ENCODE measurements at places on chromosomes 11 and 22.
A peak's percentile ranks its signal among the peaks of the same experiment; 100 is the strongest.

- DNase-seq: no peak
Measured at GRCh38 chr11:129729823-129730222, 85.8 kb upstream of the TMEM45B start.

- no peak for DNase-seq
Measured at GRCh38 chr22:37661160-37661924, 2.8 kb downstream of the PDXP start.

DNA sequence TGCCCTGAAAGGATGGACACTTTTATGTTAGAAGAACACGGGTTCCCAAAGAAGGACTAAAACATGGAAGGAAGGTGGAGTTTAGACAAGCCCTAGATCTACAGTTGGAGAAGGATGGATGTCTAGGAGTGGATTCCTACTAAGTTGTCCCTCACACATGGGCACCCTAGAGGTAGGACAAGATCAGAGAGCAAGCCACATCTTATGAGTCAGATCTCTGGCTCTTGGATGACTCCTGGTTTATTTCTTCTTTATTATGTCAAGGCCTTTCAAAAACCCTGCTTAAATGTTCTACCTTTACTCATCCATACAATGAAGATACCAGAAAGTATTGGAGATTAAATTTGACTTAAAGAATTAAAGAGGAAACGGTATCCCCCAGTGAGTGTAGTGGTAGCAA, 34.4 kb downstream of the PRCP start:
- DNase-seq: no peak

DNA sequence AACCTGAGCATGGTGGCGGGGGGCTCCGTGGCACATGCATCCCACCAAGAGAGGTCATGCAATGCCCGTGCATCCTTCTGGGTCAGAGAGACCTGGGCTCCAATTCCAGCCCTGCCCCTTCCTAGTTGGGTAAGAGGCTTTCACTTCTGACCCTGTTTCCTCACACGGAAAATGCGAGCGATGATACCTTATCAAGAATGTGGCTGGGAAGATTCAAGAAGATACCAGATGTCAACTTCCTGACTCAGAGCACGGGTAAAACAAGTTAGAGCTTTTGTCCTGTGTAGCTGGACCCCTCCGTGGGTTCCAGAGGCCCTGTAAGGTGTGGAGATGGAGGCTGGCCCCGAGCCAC, 8.7 kb upstream of the DGKZ start:
- no peak for DNase-seq

DNA sequence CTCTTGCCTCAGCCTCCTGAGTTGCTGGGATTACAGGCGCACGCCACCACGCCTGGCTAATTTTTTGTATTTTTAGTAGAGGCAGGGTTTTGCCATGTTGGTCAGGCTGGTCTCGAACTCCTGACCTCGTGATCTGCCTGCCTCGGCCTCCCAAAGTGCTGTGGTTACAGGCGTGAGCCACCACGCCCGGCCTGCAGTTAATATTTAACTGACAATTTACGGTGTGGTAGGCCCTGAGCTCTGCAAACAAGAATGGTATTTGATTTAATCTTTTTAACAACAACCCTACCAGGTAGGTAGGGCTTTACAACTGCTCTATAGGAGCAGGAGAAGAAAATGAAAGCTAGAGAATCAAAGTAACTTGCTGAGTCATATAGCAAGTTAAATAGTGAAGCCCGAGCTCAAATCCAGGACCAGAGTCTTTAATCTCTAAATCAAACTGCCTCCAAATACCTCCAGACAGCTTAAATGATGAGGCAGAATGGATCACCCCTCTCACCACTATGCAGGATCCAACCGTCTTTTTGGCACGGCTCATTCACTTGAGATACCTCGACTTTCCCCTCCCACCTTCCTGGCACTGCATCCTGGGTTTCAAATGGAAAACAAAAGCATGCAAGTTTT, 9.4 kb downstream of the UEVLD start:
- no peak for DNase-seq

DNA sequence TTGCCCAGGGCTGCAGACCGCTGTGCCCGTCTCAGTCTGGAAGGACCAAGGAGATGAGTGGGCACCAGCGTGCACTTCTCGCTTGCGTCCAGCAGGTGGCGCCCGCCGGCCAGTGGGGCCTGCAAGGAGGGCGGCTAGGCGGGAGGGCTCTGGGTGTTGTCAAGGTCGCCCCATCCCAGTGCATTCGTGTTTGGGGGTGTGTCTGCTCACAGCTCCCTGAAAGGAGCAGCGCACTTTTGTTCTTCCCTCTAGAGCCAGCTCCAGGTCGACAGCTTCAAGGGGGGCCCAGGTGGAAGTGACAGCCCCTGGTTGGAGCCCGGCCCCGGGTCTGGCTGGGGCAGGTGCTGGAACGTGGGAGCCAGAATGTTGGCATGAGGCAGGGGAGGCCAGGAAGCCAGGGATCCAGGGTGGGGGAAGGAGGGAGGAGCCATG, 23.4 kb upstream of the MPPED1 start:
- peak; percentile 60 for DNase-seq

- no peak for DNase-seq
Measured at GRCh38 chr11:62879235-62879978, 1.3 kb upstream of the SLC3A2 start.

GRCh38 chr11:119518746-119519730, 96.1 kb upstream of the THY1 start:
- DNase-seq: no peak

DNA sequence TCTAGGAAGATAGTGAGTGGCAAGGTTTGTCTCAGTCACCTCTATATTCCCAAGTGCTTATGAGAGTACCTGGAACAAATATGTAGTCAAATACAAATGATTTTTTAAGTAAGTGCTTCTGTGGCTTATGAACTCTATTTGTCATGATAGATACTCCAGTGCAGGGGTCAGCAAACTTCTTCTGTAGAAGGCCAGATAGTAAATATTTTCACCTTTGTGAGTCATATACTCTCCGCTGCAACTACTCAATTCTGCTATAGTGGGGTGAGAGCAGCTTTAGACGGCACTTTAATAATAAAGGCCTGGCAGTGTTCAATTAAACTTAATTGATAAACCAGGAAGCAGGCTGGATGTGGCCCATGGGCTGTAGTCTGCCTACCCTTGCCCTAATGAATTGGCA, 12.4 kb upstream of the CCDC34 start:
- no peak for DNase-seq

DNA sequence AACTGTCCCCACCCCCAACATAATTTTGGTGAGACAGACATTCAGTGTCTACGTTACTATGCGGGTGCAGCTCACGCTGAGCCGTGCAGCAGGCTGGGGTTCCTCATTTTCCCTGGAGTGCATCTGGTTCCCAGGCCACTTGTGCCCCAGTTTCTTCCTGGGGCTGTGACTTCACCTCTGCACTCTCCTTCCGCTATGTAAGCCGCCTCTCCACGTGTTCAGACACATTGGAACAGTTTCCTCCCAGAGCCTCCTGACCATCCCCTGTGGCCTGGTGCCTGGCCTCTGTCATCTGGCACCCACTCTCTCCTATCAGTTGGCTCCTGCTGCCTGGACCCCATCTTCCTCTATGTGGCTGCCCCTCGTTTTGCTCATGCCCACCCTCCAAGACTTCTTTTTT, 46.2 kb upstream of the A4GALT start:
- DNase-seq: no peak

- DNase-seq: no peak
Measured at GRCh38 chr11:64638018-64638665, 47.1 kb downstream of the SLC22A12 start.

DNA sequence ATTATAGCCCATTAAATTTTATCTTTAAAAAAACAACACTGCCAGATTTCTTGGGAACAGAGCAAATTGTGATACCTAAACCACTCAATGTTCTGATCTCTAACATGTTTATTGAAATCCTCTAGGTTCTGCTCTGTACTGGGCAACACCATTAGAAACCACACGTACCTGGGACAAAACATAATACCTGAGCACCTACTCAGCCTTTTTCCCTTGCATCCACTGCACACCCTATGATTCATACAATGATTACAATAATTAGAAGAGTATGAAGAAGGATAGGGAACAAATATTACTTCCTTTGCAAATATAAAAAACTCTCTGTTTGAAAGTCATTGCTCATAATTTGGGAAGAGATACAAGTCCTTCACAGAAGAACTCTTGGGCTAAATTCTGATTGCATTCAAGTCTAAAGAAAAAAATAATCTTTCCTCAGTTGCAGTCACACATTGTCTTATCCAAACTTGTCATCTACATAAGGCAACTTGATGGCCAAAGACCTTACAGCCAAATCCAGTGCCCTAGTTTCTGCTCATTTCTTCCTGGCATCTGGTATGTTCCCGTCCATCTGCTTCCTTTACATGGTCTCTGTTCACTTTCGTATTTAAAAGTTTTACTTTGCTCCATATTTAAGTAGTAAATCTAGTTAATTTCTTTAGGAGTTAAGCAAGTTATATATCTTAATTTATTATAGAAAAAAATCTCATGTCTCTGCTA, 407.4 kb downstream of the LRRC4C start:
- no peak for DNase-seq

Measured in stimulated activated CD4-positive, alpha-beta T cell treated with anti-CD3 and anti-CD28 coated beads, Interleukin-1b, Interleukin-23, amount 100 ng/mL, for 4 hours (primary cell).